GM23248 (cell line): ENCODE measurements at places on chromosomes 6 and 20. TPM values are rescaled to one million over a fixed set of nuclear protein-coding genes. Genes with fewer than 3 reads are reported as not detected.

DNA sequence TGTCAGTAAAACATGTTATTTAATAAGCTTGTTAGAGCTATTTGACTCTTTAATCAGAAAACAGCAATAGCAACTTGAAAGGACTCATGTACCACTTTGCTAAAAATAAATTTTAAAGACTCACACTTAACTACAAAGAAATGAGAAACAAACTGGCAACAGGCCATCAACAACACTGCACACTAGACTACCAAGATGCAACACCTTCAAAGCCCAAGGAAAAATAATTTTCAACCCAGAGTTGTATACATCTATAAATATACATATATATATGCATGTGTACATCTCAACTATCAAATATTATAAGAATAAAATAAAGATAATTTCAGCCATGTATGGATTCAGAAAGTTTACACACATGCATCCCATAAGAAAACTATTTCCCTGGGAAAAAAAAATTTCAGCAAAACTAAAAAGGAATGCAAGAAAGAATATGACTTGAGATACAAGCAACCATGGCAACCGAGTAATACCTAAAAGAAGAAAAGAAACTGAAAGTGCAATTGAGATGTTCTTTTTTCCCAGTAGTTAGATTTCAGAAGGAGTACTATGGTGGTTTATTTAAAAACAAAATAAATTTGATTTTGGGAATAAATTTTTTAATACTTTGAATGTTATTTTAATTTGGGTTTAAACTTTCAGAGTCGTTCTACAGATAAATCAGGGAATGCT lies 303.8 kb downstream of the UBE3D start:
- DNase-seq = peak; percentile 24

DNA sequence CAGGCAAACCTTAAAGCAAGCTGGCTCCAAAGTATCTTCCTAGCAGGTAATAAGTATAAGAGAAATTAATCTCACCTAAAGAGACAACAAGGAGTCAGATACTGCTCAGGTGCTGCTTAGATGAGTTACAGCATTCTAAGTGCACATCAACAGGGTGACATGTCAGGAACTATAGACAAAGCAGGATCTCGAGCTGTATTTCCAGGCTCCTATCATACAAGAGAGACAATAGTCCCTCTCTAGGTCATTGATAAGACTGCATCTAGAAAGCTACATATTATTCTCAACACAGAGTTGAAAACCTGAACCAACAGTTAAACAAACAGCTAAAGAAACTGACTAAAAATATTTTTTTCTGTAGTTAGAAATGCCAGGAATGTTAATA lies 3.9 kb downstream of the PTPRK start:
- peak; percentile 54 for DNase-seq

GRCh38 chr6:7201732-7202541 lies 94.2 kb downstream of the RREB1 start:
- DNase-seq = no peak

DNA sequence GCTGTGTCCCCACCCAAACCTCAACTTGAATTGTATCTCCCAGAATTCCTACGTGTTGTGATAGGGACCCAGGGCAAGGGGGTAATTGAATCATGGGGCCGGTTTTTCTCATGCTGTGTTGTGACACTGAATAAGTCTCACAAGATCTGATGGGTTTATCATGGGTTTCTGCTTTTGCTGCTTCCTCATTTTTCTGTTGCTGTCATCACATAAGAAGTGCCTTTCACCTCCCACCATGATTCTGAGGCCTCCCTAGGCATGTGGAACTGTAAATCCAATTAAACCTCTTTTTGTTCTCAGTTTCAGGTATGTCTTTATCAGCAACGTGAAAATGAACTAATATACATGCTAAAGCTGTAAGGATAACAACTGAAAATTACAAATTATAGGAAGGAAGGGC lies 88.3 kb downstream of the CDYL start:
- DNase-seq = no peak

GRCh38 chr20:10357974-10358373 lies 76.0 kb downstream of the MKKS start:
- peak; percentile 33 for DNase-seq

GRCh38 chr20:11329271-11329670 lies 588.4 kb upstream of the BTBD3 start:
- DNase-seq = no peak

- no peak for DNase-seq
These were observed 190.2 kb downstream of the COL9A1 start for GRCh38 chr6:70112716-70113115.

- DNase-seq = no peak
These were observed 58.3 kb downstream of the CARMIL1 start for GRCh38 chr6:25337431-25337830.

GRCh38 chr6:97394160-97394748 lies 111.2 kb upstream of the MMS22L start:
- peak; percentile 69 for DNase-seq

DNA sequence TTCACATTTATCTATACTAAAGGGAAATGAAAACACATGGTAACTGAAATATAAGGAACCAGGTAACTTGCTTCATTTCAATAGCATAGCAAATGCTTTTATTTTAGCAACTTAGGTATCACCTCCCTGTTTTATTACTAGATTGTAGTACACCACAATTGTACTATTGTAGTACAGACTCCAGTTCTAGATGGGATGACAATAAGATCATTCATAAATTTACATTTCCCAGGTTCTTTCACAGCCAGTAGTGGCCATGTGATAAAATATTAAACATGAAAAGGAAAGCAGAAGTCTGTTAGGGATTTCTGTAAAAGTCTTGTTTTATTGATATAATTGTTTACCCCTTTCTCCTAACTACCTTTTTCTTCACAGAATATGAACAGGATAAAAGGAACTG lies 97.2 kb downstream of the LMBRD1 start:
- DNase-seq = no peak

DNA sequence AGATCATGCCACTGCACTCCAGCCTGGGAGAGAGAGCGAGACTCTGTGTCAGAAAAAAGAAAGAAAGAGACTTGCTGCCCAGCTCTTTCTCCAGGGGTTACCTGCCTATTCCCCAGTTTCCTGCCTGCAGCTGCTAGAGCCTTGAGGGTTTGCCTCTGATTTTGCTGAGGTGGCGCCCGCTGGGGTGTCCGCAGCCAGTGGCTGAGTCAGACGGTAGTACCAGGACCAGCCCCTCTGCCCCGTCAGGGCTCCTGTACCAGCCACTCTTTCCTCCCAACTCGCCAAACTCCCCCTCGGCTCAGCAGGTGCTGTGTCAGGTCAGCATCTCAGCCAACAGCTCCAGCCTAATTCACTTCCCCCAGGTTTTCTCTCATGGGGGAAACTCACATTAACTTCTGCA lies 7.4 kb upstream of the LSM14B start:
- DNase-seq = no peak

DNA sequence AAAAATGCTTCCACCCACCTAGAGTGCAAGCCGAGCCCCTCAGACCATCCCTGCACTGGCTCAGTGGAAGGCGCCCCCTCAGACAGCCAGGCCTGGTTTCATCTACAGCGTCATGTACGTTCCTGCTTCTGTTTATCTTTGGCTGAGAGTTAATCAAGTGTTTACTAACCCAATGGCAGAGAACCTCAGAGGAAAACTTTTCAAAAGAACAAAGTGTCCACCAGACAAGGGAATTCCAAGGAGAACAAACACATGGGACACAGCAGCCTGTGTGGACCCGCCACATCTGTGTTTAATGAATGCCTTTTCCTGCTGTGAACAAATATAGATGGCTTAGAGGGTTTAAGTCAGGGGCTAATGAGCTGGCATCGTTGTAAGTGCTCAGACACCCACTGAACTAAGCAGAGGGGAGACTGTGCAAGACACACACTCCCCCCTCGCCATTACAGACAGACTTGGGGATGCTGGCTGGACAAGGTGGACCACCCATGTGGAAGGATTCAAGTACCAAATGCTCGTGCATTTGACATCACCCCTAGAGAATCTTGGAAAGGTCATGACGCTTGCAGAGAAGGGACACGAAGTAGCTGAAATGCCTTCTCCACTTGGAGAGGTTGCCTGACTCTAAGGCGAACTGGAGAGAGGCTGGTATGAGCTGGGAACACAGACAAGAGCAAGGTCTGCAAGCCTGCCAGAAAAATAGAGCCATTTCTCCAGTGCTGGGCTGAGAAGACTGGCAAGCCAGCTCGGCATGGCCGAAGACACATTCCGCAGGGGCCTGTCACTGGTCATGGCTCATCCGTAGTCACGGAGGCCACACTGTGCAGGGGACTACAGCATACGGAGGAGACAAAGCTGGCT lies 53.5 kb upstream of the NXT1 start:
- DNase-seq = peak; percentile 69

DNA sequence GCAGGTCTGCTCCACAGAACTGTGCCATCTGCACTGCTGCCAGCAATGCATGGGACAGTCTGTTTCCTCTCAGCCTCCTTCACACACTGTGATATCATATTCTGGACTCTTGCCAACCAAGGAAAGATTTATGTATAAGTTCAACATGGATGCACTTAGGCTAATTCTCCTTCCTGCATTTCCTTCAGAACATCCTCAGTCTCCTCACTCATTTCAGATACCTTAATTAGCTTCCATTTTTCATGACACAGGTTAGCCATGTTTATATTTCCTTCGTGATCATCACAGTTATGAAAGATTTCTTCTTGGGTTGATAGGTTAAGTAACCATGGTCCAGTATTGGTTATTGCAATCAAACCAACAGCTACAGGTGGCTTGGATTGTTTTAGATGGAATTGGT lies 46.4 kb upstream of the DDR1 start:
- no peak for DNase-seq

GRCh38 chr6:140178520-140178919 lies 804.1 kb upstream of the CITED2 start:
- peak; percentile 40 for DNase-seq

DNA sequence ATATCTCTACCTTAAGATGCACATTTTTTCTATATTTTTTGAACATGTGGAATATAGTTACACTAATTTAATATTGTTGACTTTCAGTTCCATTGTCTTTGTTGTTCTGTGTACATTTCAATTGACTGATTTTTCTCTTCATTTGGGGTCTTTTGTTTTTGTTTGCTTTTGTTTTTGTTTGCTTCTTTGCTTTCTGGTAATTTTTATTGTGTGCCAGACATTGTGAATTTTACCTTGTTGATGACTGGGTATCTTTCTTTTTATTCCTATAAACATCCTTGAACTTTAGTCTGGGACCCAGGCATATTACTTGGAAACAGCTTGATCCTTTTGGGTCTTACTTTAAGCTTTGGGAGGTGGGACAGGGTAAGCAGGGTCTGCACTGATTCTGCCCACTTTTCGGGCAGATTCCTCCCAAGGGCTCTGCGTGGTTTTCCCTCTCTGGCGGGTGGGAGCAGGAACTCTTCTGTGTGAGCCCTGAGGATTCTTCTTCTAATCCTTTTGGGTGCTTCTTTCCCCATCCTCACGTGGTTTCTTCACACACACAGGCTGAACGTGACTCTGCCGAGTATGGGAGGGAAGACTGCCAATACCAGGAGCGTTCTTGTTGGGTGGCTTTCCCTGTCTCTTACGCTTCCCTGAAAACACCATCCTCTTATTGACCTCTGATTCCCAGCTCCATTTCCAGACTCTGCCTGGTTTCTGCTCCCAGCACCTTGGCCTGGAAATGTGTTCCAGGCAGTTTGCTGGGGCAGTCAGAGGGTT lies 200.5 kb downstream of the ARID1B start:
- DNase-seq = peak; percentile 65

- peak; percentile 7 for DNase-seq
These were observed 180.5 kb downstream of the IBTK start for GRCh38 chr6:82066991-82067411.

- no peak for DNase-seq
These were observed 164.3 kb upstream of the RIN2 start for GRCh38 chr20:19593762-19594161.

DNA sequence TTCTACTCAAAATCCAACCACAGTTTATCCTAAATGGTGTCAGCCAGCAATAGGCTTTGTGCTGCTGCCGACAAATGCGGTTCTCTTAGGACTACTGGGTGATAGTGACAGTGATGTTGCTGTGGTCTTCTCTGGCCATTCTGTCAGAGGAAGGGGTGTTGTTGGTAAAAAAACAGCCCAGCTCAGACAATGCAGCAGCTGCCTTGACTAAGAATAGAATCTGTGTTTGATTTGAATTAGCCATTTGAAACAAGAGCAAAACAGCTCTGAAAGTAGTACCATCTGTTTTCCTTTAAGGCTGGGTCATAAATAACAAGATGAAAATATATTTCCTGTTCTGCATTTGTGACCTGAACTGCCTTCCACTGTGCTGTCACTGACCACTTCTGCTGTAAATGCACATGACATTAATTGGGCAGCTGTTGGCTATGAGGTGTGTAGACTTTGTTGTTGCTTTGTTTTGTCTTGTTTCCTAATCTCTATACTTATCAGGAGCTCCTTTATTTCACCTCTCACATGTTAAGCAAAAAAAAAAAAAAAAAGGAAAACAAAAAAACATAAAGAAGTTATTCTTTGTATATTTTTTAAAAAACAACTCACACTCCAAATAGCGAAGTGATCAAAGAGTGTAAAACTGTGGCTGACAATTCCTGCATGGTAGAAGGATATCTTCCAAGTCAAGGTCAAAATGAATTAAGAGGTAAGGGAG lies 497.8 kb upstream of the ARID1B start:
- no peak for DNase-seq

DNA sequence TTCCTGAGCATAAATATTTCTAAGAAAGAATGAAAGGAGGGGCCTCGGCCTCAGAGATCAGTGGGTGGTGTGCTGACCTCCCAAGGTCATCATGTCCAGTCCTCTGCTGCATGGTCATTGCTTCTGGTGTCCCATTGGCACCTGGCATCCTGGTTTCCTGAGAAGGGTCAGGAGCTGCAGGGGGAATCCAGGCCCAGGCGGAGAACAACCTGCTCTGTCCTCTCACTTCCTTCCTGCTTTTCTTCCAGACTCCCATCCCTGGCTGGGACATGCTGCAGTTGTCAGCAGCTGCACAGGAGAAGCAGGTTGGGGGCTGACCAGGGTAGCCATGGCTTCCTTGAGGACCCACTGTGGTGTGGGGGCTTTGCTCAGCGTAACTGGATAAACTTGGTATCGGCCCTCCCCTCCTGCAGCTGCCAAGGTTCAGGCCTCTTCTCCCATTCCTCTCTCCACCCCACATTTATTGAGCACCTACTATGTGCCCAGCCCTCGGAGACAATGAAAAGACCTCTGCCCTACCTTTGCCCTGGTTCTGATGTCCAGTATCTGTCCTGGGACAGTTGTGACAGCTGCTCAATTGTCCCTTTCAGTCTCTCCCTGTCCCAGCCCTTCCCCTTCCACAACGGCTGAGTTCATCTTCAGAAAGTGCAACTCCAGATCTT lies 155.2 kb downstream of the CEBPB start:
- DNase-seq = no peak

DNA sequence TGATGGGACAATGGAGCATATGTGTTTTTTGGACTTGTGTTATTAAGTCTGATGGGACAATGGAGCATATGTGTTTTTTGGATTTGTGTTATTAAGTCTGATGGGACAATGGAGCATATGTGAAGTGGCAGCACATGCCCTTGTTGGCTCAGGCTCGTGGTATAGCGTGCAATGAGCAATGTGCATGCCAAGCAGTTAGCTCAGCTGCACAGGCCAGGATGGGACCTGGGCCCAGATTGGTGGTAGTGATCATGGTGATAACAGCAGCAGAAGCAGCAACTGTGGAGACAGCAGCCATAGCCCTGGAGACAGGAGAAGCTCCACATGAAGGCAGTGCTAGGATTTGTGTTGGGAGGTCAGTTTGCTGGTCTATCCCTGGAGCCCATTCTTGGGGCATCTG lies 61.1 kb downstream of the IL20RA start:
- no peak for DNase-seq

The CALHM5 gene
- 0.51 TPM in 2 replicates for polyA plus RNA-seq

The MEI4 gene
- 0.04 and 0.08 TPM in 2 replicates for polyA plus RNA-seq

The MAPK14 gene
- polyA plus RNA-seq = 26.8 and 27.0 TPM in 2 replicates

The PDYN gene
- polyA plus RNA-seq = not detected in 2 replicates

The HCRTR2 gene
- not detected in 2 replicates for polyA plus RNA-seq

The NOX3 gene
- not detected in 2 replicates for polyA plus RNA-seq

The GOPC gene
- polyA plus RNA-seq = 43.0 and 44.8 TPM in 2 replicates
